Umbilical cord (tissue), 2 donors: ENCODE measurements at places on chromosomes 7 and 10.
A peak's percentile ranks its signal among the peaks of the same experiment; 100 is the strongest.

DNA sequence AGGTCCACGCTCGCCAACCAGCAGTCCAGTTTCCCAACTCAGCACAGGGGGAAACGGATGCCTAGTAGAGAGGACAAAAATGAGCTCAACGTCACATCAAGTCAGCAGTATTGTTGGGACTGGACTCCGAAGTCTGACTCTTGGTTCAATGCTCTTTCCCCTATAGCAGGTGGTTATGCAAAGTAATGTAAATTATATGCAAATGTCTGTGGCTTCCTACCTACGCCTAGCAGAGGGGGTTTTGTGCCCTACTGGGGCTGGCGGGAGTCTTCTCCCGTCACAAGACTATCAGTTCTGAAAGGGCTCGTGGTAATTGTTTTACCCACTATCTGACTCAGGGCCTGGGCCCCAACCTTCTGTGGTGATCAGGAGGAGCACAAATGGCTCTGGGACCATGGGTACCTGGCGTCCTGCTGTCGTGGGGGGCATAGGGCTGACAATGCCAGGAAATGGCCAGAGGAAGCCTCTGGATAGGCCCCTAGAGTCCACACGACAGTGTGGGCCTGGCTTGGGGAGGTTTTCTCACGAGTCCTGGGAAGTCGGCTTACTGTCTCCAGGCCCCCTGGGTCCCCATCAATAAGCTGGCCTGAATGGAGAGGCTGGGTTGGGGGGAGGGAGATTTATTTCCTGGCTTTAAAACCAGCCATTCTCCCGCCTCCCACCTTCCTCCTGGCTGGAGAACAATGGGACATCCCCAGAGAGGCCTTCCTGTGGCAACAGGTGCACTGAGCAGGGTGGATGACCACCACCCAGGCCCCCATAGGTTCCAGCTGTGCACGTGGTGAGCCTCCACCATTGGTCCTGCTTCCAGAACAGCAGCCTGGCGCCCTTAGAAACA is 41.8 kb downstream of the UNC5B start:
- no peak for DNase-seq

DNA sequence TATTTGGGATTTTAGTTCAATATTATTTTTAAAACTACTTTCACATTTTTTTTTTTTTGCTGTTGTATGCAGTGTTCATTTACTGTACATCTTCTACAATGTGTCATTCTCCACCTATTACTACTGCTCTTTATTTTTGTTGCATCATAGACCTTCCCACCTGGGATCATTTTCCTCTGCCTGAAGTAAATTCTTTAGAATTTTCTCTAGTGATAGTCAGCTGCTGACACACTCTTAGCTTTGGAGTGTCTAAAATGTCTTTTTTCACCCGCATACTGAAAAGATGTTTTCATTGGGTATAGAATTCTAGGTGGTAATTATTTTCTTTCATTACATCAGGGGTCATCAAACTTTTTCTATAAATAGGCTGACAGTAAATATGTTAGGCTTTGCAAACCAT is 30.5 kb downstream of the CFAP43 start:
- no peak for DNase-seq

- DNase-seq: peak; percentile 93
These were observed 140.8 kb downstream of the DGKB start for GRCh38 chr7:14761510-14762296.

DNA sequence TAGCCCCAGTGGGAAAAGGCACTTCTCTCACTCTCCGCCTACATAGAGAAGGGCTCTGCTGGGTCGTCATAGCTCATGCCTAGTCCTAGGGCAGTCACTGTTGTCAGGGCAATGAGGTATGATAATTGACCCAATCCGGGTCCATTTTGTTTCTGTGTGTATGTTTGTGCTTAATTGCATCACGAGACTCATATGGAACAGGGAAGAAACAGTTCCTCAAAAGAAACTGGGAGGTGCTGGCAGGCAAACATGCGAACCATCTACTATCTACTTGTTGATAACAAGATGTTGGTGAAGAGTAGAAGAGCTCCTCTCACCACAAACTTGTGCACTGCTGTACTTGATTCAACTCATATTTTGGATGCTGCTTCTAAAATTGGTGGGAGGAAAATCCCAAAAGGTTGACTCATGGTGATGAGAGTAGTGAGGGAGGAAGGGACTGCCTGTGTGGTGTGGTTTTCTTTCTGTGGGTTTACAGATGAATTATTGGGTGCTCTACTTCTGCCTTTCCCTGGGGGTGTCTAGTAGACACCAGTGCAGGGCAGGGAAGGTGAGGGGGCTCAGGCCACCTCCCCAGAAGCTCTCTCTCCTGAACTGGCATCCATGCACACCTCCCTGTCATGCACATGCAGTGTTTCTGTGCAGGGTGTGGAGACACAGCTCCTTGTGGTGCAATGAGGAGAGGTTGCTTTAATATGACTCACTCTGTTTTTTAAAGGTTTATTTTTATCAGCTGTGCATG is 29.4 kb downstream of the LSMEM1 start:
- DNase-seq: peak; percentile 29

GRCh38 chr10:11146402-11147171 is 128.9 kb downstream of the CELF2 start:
- no peak for DNase-seq

DNA sequence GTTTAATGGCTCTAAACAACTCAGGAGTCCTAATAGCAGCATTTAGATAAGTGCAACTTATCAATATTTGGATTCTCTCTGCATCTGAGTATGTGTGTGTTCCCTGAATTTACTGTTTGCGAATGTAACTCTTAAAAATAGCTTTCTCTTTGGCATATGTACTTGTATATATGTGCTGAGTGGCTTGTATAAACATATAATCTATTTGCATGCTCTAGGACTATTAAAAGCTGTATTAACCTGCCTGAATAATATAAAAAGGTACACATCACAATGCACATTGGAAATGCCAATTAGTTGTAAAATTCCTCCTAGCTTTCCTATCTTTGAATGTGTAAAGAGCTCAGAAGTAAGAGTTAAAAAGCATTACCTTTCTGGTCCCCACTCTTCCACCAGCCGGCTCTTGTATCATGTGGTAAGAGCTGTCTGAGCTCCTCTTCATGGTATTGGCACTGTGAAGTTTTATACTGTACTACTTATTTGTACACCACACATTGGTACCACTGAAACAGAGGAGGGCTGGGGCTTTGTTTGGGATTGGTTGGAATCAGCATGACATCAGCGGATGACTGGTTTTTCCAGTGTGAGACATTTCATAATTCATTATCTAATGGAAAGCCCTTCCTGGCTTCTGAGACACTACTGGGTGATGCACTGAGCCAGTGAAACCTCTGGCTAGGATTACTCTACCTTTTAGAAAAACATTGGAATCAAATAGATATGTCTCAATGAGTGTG is at the start of gene INHBA:
TSS of gene INHBA (minus strand) at position 456 of the 737 bp plus-strand sequence. CDS start 2,716 bp downstream, outside the sequence.
- peak; percentile 64 for DNase-seq

DNA sequence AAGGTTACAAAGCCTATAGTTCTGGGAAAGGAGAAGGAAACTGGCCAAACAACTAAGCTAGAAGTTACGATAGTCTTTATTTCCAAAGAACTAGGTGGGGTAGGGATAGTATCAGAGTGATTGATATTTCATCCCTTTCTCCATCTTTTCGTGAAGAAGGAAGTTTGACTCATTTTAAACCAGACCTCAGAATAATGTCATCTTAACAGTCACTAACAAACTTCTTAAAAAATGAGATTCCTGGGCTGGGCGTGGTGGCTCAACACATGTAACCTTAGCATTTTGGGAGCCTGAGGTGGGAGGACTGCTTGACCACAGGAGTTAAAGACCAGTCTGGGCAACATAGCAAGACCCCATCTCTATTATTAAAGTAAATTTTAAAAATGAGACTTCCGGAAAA is 69.4 kb downstream of the ARL4A start:
- no peak for DNase-seq

DNA sequence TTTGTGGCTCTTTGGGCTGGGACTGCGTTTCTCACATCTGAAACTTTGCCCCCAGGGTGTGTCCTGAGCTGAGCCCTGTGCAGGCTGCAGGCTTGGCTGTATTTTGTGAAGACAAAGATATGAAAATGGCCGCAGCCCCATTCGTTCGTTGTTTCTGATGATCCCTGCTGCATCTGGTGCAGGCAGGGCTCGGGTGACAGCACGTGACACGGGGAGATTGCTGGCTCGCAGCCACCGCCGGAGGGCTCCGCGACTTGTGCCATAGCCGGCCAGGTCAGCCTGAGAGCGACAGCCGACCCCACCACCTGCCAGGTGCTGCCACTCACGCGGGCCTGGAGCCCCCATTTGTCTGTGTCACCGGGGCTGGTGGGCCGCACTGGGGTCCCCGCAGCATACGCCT is 81.3 kb downstream of the ZRANB1 start:
- DNase-seq: no peak
